ENCODE measurements at places on chromosomes 13 and 19.

DNA sequence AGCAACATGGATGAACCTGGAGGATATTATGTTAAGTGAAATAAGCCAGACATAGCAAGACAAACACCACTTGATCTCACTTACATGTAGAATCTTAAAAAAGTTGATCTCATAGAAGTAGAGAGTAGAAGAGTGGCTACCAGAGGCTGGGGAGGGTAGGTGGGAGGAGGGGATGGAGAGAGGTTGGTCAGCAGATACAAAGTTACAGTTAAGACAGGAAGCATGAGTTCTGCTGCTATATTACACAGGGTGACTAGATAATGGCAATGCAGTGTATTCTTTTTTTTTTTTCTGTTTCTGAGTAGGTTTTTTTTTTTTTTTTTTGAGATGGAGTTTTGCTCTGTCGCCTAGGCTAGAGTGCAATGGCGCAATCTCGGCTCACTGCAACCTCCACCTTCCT lies 15.2 kb upstream of the THSD1 start:
- no peak for DNase-seq

- no peak for DNase-seq
Observed at GRCh38 chr19:48873476-48874302, 1.5 kb downstream of the PPP1R15A start.

DNA sequence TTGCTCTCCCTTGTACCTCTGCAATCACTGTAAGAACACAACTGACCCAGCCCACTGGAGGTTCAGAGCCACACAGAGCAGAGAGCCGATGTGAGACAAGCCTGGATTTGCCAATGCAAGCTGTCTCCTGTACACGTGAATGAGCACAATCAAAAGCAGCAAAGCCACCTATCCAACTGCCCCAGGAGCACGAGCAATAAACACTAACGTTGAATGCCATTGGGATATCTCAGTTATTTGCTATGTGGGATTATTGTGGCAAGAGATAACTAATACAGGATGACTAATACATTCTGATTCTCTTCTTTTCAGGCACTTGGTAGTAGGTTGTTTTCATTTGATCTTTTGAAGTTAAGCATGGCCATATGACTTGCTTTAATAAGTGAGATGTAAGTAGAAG lies 85.2 kb upstream of the FAM216B start:
- peak; percentile 55 for DNase-seq

DNA sequence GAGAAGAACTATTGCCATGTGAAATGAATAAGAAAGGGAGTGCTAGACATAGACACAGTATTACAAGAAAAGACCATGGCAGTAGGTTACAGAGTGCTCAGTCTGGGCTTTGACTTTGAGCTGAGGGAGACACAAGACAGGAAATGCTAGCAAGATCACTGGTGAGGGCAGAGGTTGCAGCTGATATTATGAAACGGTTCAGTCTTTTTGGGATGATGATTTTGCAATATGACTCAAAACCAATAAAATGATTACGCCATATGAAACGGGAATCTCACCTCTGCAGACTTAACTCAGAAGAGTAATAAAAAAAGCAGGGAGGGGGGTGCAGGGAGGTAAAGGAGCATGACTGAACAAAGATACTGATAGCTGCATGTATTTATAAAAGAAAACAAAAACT lies 123.1 kb downstream of the RBM26 start:
- DNase-seq, result no peak

- DNase-seq, result no peak
Observed at GRCh38 chr19:35870798-35871197, 2.4 kb downstream of the APLP1 start.

GRCh38 chr19:6250024-6250615 lies 29.7 kb downstream of the MLLT1 start:
- no peak for DNase-seq

- no peak for DNase-seq
Observed at GRCh38 chr13:75161804-75162203, 320.2 kb downstream of the TBC1D4 start.

GRCh38 chr19:41018736-41019290 lies 27.7 kb downstream of the CYP2B6 start:
- DNase-seq, result no peak

DNA sequence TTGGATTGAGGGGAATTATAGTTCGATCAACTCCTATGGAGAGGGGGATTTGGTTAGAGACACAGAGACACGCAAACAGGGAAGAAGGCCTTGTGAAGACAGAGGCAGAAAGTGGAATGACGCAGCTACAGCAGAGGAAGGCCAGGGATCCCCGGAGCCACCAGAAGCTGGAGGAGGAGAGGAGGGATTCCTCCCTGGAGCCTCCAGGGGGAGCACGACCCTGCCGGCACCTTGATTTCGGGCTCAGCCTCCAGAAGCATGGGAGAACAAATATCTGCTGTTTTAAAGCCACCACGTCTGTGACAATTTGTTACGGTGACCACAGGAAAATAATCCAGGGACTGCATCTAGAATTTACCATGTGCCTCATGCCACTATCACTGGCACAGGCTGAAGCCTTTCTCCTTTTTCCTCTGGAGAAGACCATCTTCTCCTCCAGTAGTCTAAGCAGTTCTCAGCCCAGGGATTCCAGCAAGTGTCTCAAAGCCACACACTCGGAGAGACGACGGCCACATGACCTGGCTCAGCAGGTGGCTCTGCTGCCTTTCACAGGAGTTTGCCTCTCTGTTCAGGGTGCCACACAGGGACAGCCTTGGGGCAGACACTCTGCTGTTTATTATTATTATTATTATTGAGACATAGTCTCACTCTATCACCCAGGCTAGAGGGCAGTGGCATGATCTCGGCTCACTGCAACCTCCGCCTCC lies 39.9 kb upstream of the CCNE1 start:
- DNase-seq, result no peak

- DNase-seq, result no peak
Observed at GRCh38 chr19:2617393-2618165, 84.9 kb downstream of the GNG7 start.

GRCh38 chr19:53432088-53432661 lies 391 bp downstream of the ZNF761 start:
- DNase-seq, result no peak

- DNase-seq, result no peak
Observed at GRCh38 chr13:90806016-90806615, 541.4 kb upstream of the MIR17HG start.

GRCh38 chr13:91308299-91308698 lies 39.2 kb upstream of the MIR17HG start:
- no peak for DNase-seq

GRCh38 chr19:49455773-49456172 lies 2.7 kb downstream of the ALDH16A1 start:
- no peak for DNase-seq

GRCh38 chr13:77749344-77749880 lies 51.9 kb downstream of the SLAIN1 start:
- no peak for DNase-seq

DNA sequence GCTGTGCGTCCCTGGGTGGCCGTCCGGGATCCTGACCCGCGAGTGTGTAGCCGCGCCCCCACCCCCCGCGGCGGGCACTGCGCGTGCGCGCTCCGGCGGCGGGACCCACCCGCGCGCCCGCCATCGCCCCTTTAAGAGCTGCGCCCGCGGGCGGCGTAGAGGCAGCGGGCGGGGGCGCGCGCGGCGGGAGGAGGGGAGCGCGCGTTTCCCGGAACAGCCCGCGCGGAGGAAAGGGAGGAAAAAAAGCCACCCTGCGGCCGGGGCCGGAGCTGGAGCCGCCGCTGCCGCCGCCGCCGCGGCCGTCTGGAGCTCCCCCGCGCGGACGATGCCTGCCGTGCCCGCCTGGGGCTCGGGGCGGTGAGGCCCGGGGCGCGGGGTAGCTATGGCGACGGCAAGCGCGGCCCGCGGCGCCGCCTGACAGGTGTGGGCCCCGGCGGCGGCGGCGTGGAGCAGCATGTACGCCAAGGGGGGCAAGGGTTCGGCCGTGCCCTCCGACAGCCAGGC lies at the start of gene SSBP4:
SSBP4 (plus strand) TSS at position 204 of the 504 bp plus-strand sequence; CDS start at position 455, 251 bp downstream.
- DNase-seq, result peak; percentile 84

DNA sequence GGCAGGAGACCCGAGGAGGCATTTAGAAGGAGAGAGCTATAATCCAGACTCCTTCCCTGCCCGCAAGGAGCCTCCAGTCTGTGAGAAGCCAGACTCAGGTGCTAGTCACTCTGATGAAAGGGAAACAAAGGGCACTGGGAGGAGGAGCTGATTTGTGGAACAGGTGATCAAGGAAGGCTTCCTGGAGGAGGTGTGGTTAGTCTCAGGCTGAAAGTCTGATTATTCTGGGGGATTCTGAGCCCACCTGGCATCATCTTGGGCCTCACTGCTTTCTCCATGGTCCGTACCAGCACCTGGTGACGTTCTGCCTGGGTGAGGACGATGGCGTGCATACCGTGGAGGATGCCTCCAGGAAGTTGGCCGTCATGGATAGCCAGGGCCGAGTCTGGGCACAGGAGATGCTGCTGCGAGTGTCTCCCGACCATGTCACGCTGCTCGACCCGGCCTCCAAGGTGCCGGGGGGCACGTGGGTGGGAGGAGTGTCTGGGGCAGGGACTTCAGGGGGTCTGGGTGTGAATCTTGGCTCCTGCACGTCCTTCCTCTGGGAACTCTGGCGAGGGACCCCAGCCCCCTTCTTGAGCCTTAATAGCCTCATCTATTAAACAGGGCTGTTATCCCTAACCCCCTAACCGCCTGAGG lies 3.9 kb downstream of the EPS8L1 start:
- DNase-seq, result no peak

DNA sequence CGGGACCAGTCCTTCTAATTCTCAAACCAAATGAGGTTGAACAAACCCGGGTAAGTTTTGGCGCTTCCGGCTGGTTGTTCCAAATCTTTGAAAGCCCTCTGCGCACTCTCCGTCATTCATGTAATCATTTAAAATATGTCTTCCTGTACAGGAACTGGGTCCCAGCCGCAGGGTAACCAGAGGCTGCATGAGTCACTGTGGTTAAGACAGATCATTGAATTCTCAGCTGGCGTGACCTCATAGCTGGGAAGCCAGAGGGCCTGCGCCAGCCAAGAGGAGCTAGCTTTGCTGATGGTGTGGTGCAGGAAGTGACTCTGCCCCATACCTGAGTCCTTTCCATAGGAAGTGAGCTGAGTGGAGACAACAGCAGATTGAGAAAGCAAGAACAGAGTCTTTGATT lies 135.2 kb downstream of the TSHZ3 start:
- peak; percentile 98 for DNase-seq

All from SJSA1 (cell line).